ENCODE measurements at places on chromosomes 16 and 17.

DNA sequence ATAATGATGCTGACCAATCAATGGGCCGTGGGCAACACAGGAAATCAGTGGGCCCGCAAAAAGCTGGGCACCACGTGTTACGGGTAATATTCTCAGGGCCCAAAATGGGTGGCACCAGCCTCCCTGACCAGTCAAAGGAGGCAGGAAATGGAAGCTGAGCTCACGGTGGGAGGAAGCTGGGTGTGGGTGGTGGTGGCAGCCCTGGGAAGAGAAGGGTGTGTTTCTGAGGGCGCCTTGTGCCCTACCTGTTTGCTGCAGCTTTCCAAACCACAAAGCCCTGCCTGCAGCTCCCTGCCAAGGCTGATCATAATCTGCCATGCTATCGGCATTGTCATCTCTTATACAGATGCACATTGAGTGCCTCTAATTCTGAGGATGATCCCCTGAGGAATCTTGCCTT lies 457.9 kb downstream of the SLC39A11 start:
- DNase-seq: no peak

DNA sequence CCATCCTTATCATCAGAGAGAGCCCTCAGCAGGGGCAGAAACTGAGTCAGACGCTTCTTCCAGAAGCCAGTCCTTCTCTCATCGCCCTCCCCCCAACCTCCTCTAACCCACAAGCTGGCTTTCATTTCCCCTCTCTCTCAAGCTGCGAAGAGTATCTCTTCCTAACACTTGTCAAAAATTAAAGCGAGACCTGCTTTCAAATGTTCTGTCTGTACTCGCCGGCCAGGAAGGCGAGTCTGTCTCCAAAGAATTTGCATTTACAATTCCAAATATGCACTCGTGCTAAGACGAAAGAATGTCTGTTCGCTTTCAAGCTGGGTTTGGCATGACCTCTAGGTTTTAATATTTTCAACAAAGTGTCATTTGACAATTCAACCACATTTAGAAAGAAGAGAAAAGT lies 140.4 kb downstream of the RGS9 start:
- DNase-seq: no peak

DNA sequence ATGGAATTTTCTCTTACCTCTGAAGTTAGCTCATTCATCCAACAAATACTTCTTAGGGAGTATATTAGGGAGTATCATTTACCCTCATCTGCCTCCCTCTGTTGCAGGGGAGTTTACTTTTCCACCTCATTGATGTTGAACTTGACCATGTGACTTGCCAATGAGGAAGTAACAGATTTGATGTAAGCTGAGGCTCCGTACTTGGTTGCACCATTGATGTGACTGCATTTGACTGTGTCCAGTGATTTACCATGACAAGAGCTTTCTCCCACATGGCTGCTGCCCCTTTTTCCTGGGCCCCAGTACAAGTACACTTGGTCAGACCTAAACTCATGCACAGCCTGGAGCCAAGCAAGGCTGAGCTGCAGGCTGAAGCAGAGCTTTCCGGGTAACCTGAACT lies 81.6 kb upstream of the HS3ST2 start:
- DNase-seq: no peak

GRCh38 chr16:1159325-1159972 lies 6.5 kb downstream of the CACNA1H start:
- DNase-seq: no peak

- DNase-seq: peak; percentile 95
Observed at GRCh38 chr16:11345040-11345862, at the start of gene RMI2. RMI2 (plus strand) TSS chr16:11345459; CDS start chr16:11345472, 13 bp downstream.

DNA sequence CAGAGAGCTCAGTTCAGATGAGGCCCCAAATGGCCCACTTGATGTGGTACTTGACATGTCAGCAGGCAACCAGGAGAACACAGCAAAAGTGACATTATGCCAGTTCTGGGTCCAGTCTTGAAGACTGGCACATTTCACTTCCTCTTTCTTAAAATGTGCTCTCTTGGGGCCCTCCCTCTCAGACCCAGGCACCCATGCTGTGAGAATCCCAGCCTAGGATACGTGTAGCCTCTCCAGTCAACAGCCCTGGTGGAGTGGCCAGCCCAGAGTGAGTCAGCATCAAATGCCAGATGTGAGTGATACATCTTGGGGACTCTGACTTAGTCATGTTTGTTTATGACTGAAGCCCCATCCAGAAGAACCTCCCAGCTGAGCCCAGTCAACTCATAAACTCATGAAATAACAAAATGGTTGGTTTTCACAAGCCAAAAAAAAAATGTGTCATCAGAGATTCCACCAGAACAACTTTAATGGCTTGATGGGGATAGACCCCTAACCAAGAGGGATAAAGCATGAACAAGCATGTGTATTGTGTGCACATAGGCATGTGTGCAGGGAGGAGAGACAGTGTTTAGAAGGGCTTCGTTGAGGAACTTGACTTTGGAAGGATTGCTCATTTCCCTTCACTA lies 82.5 kb upstream of the TNRC6C start:
- no peak for DNase-seq

DNA sequence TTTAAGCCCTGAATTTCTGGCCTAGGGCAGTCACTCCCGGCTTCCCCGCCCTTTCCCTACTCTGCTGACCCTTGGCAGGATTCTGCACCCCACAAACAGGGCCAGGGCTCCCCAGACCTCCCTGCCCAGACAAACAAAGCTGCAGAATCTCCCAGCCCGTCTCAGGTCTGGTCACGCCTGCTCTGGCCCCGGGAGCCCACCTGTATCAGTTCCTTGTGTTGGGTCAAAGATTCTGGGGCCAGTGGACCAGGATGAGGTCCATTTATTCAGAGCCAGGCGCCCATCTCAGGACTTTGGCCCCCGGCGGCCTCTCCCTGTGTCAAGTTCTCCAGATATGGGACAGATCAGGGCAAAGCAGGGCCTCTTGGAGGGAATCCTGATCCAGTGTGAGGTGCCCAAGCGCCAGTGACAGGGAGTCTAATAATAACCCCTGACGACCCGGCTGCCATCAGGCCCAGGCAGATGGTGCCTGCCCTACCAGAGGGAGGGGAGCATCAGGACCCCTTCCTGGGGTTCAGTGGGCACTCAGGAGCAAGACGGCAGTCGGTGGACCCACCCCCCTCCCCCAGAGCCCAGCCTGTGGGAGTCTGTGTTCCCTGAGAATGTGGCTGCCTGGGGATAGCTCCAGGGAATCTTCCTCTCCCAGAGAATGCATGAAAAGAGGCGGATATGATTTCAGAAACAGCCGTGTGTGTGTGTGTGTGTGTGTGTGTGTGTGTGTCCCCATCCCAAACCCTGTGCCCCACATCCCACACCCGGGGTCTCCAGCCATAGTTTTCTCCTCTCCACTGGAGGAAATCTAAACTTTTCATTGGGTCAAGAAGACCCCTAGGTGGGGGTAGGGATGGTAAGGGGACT lies 1.3 kb downstream of the TTYH2 start:
- no peak for DNase-seq

GRCh38 chr16:56980792-56981724 lies 8.3 kb upstream of the NLRC5 start:
- no peak for DNase-seq

DNA sequence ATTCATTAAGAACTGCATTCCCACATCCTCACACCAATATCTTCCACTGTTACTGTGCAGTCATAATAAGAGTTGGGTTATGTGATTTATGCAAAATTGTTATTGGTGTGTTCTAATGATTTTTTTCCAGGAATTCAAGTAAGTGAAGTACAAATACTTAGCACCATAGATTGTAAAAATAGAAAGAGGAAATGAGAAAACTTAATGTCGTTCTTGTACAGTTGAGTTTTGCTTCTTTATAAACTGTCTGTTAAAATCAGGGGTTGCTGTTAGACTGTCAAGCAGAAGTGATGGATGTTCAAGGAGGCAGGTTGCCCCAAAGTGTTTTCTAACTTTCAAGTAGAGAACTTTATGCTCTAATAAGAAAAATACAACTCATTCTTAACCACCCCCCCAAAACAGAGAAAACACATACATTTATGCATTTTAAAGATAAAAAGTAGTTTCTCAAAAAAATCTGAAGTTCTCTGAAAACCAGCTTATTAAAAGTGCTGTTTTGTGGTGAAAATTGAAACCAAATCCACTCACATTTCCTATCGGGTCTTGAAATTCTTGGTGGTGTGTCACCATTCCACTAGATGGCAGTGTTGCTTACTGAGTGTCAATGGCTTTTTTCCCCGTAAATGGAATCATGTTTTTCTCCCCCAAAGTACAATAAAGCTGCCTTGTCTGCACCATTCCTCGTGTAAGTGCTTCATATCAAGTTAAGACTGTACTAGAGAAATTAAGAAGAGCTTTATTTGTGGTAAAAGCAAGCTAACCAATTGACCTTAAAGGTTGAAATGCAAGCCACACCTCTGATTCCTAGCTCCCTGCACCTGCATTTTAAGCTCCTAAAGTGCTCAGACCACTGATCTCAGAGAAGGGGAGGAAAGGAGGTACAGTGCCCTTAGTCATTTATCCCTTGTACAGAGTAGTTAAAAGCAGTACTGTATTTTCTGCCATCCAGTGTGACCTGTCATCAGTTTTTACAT lies 4.7 kb upstream of the IGSF6 start:
- DNase-seq: no peak

- DNase-seq: no peak
Observed at GRCh38 chr16:53775821-53776431, 72.0 kb downstream of the FTO start.

DNA sequence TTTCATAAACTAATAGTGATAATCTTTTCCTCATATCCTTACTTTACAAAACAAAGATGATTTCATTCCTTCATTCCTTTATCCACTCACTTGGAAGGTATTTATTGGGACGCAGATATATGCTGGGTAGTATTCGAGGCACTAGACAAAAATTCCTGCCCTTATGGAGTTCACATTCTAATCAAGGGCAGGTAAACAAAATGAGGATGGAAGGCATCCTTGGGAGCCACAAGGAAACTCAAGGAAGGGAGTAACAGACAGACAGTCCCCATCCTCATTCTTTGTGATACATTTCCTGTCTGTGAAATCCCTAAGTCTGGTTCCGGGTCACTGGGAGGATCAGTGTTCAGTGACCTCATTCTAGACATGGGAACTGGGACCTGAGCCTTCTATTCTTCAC lies 45.2 kb downstream of the SLC6A2 start:
- no peak for DNase-seq

DNA sequence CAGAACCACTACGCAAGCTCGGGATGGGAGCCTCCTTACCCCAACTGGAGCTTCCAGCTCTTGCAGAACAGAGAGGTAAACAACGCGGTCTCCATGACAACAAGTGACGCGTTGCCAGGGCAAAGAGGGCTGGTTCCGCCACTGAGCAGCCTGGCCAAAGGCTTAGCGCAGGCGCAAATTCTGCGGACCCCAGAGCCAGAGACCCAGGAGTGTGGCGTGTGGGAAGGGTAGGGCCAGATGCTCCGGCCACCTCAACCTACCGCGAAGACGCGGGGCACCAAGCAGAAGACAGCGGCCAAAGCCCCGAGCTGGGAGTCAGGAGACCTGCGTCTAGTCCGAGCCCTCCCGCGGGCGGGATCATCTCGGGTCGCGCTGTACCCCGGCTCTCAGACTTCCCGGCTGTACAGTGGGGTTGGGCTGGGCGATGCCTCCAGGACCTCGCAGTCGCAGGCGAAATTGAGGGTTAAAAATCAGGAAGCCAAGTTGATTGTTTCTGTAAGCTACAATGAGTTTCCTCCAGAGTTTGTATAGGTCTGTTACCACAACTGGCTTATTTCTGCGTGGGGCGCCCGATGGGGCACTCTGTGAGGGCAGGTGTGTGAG lies at the start of gene TEKT1:
Gene TEKT1 (minus strand): TSS at position 69 of the 603 bp plus-strand sequence. CDS start 1,353 bp downstream, outside the sequence.
- DNase-seq: peak; percentile 36

DNA sequence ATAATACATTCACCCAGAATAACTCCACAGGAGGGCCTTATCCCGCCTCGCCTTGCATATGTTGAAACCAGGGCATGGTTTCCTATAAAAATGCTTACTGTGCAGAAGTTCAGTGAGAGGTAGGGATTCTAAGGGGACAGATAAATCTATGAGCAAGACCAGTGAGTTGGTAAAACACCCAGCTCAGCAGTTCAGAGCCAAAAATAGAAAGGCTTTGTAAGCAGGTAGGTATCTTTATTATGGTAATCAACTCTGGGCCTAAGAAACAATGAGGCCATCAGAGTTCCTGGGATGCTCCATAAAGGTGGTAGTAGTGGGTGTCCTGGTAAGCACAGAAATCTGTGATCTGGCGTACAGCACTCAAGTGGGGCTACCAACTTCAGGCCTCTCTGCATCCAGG lies 549.4 kb upstream of the CDH5 start:
- no peak for DNase-seq

DNA sequence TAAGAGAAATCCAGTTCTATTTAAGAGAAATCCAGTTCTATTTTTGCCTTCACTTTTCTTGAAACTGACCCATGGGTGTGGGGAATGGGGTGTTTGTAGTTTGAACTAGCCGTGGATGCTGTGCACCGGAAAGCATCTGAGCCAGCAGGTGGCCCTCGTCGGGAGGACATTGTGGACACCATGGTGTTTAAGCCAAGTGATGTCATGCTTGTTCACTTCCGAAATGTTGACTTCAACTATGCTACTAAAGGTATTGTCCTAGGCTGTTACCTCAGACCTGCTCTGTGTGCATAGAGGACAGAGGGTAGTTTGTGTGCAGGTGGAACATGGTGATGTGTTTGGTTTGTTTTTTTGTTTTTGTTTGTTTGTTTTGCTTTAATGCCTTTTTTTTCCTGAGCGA lies 3.3 kb downstream of the ATXN2L start:
- DNase-seq: no peak

DNA sequence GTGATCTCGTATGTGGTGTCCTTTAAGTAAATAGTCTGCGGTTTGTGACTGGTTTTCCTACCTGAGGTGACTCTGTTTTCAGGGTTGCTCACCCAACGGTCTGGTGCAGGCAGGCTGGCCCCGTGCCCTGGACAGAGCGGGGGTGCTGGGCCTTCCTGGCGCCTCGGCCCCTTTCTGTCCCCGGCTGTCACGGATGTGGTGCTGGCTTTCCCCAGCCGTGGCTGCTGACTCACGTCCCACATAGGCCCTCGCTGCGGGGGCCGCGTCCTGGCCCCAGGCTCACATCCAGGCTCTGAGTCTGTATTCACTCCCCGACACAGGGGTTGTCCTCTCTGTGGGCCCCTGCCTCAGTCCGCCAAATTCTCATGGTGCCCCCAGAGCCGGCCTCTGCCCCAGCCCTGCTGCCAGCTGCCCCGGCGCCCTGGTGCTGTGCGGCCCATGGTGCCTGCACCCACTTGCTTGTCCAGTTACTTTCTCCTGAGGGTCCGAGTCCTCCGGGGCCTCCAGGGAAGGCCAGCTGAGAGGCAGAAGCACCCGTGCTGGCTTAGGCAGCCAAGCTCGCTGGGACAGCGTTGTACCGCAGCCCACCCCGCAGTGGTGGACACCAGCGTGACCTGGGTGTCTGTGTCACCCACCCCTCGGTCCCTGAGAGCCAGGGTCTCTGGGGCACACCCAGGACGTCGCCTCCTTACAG lies 5.9 kb downstream of the CHMP6 start:
- DNase-seq: no peak

GRCh38 chr17:78537217-78537860 lies 39.9 kb downstream of the DNAH17 start:
- DNase-seq: no peak
